SJCRH30 (cell line): ENCODE measurements at places on chromosomes 16 and 17. TPM values are rescaled to one million over a fixed set of nuclear protein-coding genes. Genes with fewer than 3 reads are reported as not detected.

Gene TRAF4
- 118 and 123 TPM in 2 replicates for total RNA-seq

Gene PPP1R27
- not detected in 2 replicates for total RNA-seq

Gene SPATA22
- total RNA-seq: 1.8 and 2.2 TPM in 2 replicates

Gene ACSM5
- 0.53 TPM in 1 of 2 replicates, not detected in the other for total RNA-seq

Gene SLC13A2
- total RNA-seq: not detected in 2 replicates

Gene KRT222
- total RNA-seq: not detected in 2 replicates

Gene FOXJ1
- total RNA-seq: 0.10 and 0.23 TPM in 2 replicates

Gene TRPV2
- total RNA-seq: 0.42 and 0.63 TPM in 2 replicates

Gene PLCD3
- total RNA-seq: 5.8 and 8.2 TPM in 2 replicates

Gene MPO
- total RNA-seq: 5.2 and 6.4 TPM in 2 replicates

Gene SLC5A10
- total RNA-seq: not detected in 2 replicates

Gene VASN
- 0.18 and 0.28 TPM in 2 replicates for total RNA-seq

Gene SLFN12
- total RNA-seq: 16.3 and 19.0 TPM in 2 replicates

Gene TEKT3
- not detected in 2 replicates for total RNA-seq

Gene IL21R
- total RNA-seq: 3.8 and 4.6 TPM in 2 replicates

Gene KRT28
- total RNA-seq: 0.20 TPM in 1 of 2 replicates, not detected in the other

Gene NHLRC4
- 0.08 TPM in 1 of 2 replicates, not detected in the other for total RNA-seq
